ENCODE measurements at places on chromosomes 1 and 21.

GRCh38 chr1:225526878-225527277 is 99.0 kb upstream of the LBR start:
- DNase-seq = no peak

DNA sequence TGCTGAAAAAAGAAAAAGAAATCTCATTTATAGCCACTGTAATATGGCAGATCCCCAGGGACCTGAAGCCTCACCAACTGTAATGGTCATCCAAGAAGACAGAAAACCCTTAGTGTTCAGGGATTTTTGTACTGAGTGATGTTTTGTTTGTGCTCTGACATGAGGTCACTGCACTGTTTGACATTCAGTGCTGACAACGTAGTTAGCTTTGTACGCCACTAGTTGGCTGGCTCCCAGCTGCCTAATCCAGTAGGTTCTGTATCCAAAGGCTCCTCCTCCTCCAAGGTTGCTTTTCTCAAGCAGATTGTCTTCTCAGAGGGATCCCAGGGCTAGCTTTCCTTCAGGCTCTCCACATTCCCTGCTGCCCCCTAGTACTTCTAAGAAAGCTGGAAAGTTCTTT is 9.5 kb upstream of the YRDC start:
- peak; percentile 22 for DNase-seq

GRCh38 chr1:154352581-154353459 is 27.5 kb downstream of the ATP8B2 start:
- peak; percentile 75 for DNase-seq

DNA sequence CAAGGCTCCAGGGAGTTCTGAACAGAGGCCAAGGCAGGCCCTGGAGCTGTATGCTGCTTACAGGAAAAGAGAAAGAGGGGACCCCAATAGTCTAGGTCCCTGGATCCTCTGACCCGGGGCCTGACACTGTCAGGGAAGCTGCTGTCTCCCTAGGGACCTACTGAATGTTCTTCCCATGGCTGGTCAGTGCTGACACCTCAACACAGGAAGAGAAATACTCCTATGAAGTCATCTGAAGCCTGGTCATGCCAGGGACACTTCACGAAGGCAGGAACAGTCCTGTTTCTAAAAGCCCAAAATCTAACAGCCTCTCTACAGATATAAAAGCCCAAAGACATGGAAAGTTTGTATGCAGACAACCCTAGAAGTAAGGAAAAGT is 1.7 kb upstream of the LAD1 start:
- DNase-seq = no peak

GRCh38 chr1:19306941-19307340 is 5.0 kb downstream of the AKR7A2 start:
- no peak for DNase-seq

DNA sequence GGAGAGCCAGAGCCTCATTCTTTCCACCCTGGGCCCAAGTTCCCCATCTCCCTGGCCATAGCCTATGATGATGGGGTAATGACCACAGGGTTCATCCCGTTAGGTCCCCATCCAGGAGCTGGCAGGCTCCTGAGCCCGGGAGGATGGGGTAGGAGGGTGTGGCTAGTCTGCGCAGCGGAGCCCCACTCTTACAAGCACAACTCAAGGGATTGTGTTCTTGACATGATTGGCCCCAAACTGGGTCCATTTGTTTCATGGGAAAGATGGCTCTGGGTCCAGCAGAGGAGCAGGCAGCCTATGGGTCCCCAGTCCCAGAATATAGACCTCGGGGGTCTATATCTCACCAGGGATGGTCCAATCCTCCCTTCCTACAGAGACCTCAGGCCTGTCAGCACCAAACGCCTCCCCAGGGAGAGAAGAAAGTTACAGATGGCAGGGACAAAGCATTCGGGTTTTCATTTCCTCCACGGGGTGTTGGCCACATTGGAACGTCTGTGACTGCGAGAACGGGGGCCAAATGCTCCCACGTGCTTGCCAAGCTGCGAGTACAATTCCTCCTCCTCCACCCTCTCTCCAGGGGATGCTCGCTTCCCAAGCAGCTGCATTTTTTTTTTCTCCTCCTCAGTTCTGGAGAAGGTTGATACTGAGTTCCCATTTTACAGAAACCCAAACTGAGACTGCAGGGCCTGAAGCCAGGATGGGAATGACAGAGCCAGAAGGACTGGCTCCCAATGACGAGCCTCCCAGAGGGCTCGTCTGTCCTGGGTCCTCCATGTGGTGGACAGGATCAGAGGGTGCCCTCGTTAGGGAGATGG is 71.0 kb downstream of the DHRS3 start:
- DNase-seq = no peak

- DNase-seq = no peak
Measured at GRCh38 chr1:224759681-224760091, 143.6 kb downstream of the CNIH3 start.

GRCh38 chr1:2294033-2294724 is 66.1 kb downstream of the SKI start:
- no peak for DNase-seq

DNA sequence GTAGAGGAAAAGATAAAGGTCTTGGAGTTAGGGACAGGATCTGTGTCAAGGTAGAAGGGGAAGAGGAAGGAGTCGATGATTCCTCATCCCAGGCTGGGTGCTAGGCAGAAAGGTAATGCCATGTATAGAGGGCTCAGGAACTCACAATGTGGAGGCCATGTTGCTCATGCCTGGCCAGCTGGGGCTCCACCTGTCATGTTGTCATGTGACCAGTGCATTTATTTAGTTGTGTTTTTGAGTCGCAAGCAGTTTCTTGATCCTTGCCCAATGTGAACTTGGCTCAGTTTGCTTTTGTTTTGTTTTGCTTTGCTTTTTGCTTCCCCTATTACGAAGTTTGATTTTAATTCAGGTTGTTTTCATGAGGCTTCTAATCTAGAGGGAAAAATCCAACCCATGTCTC is 5.7 kb downstream of the CASQ2 start:
- DNase-seq = no peak

GRCh38 chr1:236257216-236257615 is 24.5 kb downstream of the ERO1B start:
- no peak for DNase-seq

GRCh38 chr21:27528697-27529096 is 561.8 kb upstream of the ADAMTS5 start:
- no peak for DNase-seq

- DNase-seq = peak; percentile 49
Measured at GRCh38 chr1:20233394-20233793, 47.1 kb upstream of the PLA2G2C start.

DNA sequence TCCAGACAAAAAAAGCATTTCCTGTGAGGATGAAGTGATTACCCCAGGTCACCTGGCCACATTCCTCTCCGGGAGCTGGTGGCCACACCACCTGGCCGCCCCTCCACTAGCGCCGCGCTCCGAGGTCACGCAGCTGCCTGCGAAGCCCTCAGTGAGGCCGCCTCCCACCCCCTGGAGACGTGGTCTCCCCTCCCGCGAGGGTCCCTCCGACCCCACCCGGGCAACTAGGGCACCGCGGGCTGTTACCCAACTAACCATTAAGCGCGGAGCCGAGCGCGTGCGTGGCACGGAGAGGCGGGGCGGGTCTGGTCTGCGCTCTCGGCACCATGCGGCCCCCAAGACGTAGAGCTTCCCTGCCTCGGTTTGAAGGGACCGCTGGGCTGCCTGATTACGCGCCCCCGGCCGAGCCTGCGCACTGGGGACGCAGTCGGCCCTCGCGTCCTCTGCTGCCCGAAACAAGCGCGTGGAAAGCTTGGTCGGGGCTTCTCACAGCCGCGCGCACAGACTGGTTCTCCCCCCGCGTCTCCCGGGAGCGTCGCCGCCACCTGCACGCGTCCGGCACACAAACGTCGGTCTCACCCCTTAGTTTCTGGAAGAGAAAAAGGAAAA is 106.5 kb downstream of the SLC16A1 start:
- DNase-seq = peak; percentile 89

- no peak for DNase-seq
Measured at GRCh38 chr1:87905651-87906050, 577.0 kb downstream of the LMO4 start.

GRCh38 chr1:117364240-117364639 is 3.0 kb upstream of the MAN1A2 start:
- DNase-seq = no peak

- DNase-seq = no peak
Measured at GRCh38 chr21:14989359-14989758, 75.4 kb downstream of the NRIP1 start.

DNA sequence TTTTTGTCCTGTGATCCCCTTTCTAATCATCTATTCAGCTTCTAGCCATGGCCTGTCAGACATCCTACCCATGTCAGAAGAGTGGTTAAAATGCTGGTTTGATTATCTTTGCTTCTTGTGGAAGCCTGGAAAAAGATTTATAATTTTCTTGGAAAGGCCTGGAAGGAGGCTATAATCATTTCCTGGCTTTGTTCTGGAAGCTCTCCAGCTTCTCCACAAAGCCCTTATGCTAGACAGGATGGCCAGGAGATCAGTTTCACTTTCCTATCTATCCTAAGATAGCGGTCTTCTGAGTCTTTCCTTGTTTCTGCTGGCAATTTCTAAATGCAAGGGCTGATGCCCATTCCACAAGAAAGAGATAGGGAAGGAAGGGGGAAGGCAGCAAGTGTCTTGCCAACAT is 90.9 kb upstream of the SLC44A3 start:
- peak; percentile 36 for DNase-seq

DNA sequence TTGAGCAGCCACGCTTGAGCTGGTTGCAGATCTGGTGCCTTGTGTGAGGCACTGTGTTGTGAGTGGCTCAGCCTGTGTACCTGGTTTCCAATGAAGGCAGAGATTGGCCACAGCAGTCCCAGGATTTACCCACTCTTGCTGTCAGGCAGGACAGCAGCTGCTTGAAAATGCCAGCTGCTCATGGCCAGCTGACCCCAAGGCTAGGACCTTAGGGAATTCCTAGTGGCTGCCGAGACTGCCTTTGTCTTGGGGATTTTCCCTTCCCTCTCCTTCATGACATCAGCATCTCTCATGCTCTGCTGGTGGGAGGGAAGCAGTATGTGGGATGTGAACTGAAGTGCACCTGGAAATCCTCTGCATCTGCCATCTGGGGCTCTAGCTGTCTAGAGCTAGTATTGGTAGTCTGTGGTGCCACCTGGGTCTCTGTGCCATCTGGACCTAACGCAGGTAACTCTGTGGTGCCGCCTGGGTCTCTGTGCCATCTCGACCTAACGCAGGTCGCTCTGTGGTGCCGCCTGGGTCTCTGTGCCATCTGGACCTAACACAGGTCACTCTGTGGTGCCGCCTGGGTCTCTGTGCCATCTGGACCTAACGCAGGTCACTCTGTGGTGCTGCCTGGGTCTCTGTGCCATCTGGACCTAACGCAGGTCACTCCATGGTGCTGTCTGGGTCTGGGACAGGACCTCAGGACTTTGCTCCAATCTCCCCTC is 3.8 kb upstream of the LRRC47 start:
- DNase-seq = peak; percentile 76

Measured in eye (tissue), 1 donor.